ENCODE measurements at places on chromosomes 7 and 10. TPM values are rescaled to one million over a fixed set of nuclear protein-coding genes. Genes with fewer than 3 reads are reported as not detected.

DNA sequence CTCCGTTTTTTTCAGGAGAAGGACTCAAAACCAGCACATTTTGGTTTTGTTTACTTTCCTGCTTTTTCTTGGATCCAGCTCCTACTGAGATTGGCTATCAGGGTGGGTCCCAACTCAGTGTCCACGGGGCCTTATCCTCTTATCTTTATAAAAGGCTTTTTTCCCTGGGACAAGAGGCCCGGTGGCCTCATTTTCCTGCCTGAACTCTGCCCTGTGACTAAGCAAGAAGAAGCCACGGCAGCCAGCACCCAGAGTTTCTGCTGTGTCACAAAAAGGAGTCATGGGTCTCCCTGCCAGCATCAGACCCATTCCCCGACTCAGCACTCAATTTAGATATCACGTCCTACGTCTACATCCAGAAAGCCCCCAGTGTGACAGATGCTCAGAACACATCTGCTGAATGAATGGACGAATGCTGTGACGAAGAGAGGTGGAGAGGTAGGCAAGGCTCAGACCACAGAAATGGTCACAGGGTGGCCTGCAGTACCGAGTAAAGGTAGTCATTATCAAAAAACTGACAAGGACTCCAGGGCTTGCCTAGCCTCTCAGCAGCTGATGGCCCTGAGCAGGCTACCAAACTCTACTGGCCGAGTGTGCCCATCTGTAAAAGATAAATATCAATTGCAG is 16.7 kb downstream of the DLG5 start:
- no peak for ATAC-seq

DNA sequence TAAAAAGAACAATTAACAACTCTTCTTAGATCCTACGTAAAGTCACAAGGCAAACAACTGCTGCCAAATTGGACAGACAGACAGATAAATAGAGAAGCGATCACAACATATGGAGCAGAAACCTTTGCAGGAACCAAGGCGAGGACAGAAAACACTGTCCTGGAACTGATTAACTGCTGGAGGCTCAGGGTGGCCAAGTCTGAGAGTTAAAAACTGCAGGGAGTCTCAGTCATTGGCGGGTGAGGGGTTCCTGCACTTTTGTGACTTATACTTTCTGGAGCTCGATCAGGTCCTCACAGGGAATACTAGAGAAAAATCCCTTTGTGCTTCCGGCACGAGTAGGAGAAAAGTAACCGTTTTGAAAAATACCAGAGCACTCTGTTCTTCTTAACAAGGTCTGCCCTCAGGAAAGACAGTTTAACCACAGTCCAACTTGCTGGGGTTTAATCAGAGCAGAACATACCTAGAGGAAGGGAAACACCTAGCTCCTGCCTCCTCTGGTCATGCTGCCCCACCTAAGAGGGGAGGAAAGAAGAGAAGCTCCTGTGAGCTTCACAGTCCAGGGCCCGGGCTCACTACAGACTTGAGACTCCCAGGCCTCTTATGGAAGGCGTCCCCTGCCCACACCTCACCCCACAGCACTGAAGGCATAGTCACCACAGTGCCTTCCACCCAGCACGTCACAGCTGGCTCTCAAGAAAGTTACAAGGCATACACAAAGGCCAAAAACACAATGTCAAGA is 74.9 kb downstream of the LARP4B start:
- peak; percentile 8 for ATAC-seq

- ATAC-seq, result peak; percentile 69
Measured at GRCh38 chr7:21352540-21353387, 75.1 kb upstream of the SP4 start.

DNA sequence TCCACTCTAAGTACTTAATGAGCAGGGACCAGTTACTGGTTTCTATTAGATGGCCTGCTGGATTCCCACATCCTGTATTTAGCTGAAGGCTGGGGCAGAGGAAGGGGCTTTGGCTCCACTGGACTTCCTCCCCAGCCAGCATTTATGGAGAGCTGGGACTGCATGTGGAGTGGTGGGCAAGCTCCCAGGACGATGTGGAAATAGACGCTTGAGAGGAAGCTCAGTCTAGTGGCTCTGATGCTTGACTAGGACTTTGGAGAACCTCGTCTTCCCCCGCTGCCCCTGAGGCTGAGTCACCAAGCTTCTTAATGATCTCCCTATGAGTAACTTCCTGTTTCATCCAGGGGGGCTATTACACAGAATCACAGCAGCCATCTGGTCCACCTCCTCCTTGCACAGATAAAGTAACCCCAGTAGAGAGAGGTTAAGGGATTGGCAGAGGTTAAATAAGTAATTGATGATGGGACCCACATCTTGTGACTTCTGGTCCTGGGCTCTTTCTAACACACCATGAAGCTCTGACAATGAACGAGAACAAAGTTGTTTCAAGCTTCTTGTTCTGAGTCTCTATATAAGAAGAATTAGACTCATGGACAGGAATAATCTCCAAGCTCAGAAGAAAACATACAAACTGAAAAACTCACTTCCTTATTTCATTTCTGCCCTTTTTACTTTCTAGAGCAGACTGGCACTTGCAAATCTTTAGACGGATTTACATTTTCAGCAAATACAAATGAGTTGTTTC is 126.2 kb downstream of the PRPF18 start:
- ATAC-seq, result peak; percentile 40

Gene CRPPA
- total RNA-seq, result 0.80 TPM

Gene TMEM213
- total RNA-seq, result not detected
